ENCODE measurements at places on chromosomes 6 and 20.

DNA sequence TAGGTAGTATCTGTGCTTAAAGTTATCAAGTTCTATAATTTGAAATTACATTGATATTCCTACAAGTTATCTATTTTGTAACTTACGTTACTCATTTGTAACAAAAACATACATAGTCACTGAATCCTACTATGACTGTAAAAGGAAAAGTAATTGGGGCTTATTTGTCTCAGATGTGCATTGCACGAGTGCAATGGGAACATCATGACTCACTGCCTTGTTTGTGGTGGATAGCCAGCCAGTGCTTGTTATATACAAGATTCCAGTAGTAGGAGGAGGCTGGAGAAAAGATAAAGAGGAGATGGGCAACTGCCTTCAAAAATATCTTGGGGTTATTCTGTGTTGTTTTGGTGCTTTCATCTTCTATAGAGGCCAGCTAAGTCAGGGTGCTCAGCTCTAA is 164.1 kb downstream of the RNF144B start:
- no peak for DNase-seq

- no peak for DNase-seq
Observed at GRCh38 chr6:108323710-108324466, 29.0 kb downstream of the AFG1L start.

DNA sequence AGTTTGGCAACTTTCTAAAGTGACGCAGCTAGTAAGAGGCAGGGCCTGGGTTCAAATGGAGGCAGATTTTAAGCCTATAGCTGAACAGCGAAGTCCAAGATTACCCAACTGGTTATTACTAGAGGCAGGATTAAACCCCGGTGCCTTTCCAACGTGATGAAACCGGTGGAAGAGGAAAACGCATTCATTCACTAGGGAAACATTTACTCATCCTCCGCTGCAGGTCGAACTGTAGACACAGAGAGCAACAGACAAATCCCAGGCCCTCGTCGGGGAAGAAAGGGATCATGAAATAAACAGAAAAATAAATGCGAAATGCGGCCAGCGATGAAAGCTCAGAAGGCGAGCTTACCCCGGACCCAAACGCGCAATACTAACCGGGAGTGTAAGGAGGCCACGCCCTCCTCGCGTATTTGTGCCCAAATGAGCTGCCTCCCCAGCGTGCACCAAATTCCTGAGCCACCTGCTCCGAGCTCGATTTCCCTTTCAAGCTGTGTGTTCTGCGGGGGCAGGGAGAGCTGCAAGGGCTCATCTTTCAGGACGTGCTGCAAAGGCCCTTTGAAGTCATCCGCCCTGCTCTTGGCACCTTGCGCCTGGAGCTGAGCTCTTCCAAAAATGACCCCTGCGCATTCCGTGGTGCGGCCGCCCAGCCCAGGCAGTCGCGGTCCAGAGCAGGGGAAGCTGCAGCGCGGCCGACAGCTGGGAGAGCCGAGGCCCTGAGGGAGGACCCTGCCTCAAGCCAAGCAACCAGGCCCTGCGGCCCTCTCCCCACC is 46.9 kb downstream of the PDYN start:
- no peak for DNase-seq

GRCh38 chr20:43969028-43969447 is 54.4 kb downstream of the TOX2 start:
- DNase-seq: no peak

- no peak for DNase-seq
Observed at GRCh38 chr20:38187517-38187916, 22.4 kb upstream of the TGM2 start.

GRCh38 chr6:105179244-105180065 is at the start of gene POPDC3:
Gene POPDC3 (minus strand): TSS chr6:105180014. CDS start chr6:105161909, 18,105 bp downstream.
- DNase-seq: no peak

- DNase-seq: no peak
Observed at GRCh38 chr6:102774326-102774725, 1380.8 kb downstream of the GRIK2 start.

DNA sequence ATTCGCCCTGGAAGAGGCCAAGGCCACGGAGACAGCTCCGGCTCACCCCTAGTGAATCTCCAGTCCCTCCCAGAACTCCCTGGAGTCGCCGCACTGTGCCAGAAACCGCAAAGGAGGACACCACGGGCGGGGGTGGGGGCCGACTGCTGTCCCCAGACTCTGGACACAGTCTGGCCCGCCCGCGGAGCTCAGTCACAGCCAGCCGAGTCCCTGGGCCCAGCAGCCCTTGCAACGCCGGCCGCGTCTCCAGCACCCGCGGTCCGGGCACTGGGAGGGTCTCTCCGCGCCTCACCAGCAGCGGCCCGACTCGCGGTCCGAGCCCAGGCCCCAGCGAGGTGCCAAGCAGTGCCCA is 518 bp downstream of the PEX6 start:
- no peak for DNase-seq

DNA sequence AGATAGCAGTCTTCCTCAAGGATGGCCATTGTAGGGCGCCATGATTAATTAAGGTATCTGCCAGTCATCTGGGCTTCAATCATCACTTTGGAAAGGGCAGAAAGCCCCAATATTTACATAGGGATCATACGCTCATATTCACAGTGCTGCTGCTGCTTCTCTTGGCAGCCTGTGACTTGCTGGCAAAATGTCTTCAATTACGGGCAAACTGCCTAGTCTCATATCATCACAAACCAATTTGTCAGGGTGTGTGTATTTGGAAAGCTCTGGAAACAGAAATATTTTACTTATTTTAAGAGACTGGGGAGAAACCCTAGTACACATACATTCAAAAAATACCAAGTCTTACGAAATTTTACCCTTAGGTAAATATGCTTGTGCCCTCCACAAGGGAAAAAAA is 77.6 kb downstream of the SAMD5 start:
- DNase-seq: no peak

GRCh38 chr6:114785235-114786127 is 442.7 kb upstream of the HS3ST5 start:
- no peak for DNase-seq

GRCh38 chr6:121479486-121480098 is 44.1 kb downstream of the GJA1 start:
- DNase-seq: no peak

DNA sequence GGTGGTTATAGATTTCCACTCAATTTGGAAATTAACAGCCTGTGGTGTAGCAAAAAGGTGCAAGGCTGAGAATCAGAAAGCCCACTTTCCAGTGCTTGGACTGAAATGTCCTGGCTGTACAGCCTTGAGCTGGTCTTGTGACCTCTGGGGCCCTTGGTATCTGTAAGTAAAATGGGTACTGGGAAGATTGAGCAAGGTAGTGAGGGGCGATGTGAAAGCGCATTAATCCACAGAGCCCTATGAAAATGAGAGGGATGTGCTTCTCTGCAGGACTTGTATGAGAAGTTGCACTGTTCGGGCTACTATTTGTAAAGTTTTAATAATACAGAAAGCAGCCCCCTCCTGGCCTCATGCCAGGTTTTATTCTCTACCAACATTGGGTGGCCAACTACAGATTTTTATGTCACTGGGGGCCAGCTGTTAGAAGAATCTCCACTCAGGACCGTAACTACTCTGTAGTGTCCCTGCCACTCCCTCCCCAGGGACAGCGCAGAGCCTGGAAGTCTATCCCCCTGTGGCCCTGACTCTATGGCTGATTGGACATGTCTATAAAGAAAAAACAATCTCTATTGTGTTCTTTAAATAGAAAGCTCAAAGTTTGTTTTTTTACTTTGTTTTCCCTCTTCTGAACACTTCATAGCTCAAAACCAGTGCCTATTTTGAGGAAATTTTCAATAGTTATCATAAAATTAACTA is 254.7 kb upstream of the TAB2 start:
- DNase-seq: no peak

GRCh38 chr6:47059216-47059885 is 17.2 kb upstream of the ADGRF1 start:
- DNase-seq: no peak

DNA sequence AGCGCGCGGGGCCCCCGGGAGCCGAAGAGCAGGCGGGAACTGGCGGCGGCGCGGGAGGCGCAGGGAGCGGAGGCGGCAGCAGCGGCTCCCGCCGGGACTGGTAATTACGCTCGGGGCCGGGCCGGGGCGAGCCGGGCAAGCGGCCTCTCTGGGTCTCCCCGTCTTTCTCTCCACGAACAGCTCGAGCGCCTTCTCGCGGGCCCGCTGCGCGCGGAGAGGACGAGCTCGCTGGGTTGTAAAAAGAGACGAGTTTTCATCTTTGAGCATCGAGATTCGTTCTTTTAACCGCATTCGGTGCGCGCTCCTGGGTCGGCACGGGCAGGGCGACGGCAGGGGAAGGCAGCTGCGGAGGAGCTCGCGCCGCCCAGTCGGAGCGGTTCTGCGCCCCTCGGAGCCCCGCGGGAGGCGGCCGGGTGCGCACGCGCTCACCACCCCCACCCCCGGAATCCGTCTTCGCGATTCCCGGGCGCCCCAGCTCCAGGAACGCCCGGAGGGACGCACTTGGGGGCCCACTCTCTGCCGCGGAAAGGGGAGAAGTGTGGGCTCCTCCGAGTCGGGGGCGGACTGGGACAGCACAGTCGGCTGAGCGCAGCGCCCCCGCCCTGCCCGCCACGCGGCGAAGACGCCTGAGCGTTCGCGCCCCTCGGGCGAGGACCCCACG is 38.0 kb downstream of the YTHDF1 start:
- DNase-seq: no peak

- DNase-seq: no peak
Observed at GRCh38 chr20:36097337-36098151, 57.0 kb upstream of the EPB41L1 start.

- no peak for DNase-seq
Observed at GRCh38 chr6:82017288-82017687, 230.3 kb downstream of the IBTK start.

- no peak for DNase-seq
Observed at GRCh38 chr20:31922181-31922580, 29.7 kb downstream of the PDRG1 start.

DNA sequence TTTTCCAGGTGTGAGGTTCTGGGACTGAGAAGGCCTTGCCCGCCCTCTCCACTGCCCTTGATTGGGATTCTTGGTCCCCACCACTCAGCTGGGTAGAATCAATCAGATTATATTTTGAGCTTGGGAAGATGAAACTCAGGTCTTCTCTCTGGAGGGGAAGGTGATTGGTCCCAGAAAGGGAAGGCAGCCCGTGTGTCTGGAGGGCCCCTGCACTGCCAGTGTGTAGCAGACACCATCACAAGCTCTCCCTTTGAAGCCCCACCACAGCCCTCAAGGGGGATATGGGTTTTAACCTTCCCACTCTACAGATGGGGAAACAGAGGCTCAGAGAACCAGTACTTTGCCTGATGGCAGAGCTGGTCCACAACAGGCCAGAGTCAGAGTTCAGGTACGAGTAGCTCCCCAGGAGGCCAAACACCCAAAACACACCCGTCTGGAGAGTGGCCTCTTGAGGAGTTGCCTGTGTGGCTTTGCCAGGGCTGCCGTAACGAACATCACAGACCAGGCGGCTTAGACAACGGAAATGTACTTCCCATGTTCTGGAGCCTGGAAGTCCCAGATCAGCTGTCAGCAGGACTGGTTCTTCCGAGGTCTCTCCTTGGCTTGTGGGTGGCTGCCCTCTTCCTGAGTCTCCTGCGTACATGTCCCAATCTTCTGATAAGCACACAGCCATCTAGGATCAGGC is 205.6 kb downstream of the SYNDIG1 start:
- no peak for DNase-seq

- DNase-seq: no peak
Observed at GRCh38 chr6:122730775-122731386, 48.6 kb upstream of the FABP7 start.

DNA sequence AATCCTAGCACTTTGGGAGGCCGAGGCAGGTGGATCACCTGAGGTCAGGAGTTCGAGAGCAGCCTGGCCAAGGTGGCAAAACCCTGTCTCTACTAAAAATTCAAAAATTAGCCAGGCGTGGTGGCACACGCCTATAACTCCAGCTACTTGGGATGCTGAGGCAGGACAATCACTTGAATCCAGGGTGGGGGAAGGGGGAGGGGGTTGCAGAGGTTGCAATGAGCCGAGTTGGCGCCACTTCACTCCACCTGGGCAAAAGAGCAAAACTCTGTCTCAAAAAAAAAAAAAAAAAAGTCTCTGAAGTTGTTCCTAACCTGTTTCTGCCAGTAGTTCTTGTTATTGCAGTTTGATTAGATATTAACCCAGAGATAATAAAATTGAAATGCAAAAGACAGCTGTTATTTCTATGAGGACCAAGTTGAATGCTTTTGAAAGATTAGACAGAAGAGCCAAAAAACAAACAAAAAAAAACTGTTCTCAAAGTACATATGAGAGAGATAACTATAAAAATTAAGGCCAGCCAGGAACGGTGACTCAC is 22.6 kb downstream of the PIGU start:
- DNase-seq: no peak
